ENCODE measurements at places on chromosomes 4 and X.

- no peak for DNase-seq
These were observed 87.5 kb downstream of the LEF1 start for GRCh38 chr4:108081256-108081655.

DNA sequence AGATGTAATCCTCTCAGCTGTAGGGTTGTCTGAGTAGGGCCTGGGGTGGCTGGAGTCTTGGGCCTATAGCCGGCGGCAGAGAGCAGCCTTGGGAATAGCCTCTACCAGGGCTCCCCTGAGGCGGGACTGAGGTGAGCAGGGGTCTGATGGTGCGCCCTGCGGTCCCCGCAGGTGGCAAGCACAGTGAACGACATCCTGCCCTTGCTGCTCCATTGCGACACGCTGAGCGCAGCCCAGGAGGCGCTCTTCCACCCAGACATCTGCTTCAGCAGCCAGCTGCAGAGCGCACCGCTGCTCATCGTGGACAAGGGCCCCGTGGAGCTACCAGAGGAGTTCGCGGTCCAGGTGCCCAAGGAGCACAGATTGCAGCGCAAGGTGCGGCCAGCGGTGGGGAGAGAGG lies 317.0 kb downstream of the ADGRL3 start:
- DNase-seq: no peak

- DNase-seq: no peak
These were observed 13.5 kb upstream of the NKX1-1 start for GRCh38 chr4:1419708-1420107.

- DNase-seq: no peak
These were observed 195.4 kb downstream of the SLIT2 start for GRCh38 chr4:20447103-20447502.

- DNase-seq: no peak
These were observed 231.4 kb upstream of the GPC4 start for GRCh38 chrX:133646719-133647116.

DNA sequence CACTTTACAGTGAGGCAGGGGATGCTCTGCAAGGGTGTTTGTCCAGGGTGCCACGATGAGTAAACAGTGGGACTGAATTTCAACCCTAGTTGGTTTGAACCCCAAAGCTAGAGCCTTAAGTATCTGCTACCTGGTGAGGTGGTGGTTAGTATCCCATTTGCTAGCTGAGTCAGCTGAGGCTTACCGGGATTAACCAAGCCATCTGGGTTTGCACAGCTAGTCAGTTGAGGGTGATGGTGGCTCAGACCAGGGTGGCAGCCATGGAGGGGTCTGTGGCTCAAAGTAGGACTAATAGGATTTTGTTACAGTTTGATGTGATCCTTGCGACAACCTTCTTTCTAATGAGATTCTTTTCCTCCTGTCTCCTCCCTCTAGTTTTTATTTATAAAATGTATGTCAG lies 1.9 kb downstream of the EVC start:
- no peak for DNase-seq

GRCh38 chr4:17058916-17059741 lies 160.7 kb upstream of the LDB2 start:
- DNase-seq: no peak
